ENCODE measurements at places on chromosomes 3 and 15.

- no peak for DNase-seq
These were observed 159.5 kb downstream of the CHSY1 start for GRCh38 chr15:101092156-101092866.

DNA sequence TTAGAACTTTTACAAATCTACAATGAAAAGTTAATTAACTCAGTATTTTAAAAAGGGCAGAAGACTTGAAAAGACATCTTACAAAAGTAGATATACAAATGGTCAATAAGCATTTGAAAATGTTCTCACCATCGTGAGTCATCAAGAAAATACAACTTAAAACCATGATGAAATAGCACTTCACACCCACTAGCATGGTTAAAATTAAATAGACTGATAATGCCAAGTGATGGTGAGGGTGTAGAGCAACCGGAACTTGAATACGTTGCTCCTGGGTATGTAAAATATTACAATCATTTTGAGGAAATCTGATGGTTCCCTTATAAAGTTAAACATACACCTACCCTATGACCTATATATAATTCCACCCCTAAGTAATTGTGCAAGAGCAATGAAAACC lies 319.8 kb upstream of the UMPS start:
- DNase-seq, result no peak

DNA sequence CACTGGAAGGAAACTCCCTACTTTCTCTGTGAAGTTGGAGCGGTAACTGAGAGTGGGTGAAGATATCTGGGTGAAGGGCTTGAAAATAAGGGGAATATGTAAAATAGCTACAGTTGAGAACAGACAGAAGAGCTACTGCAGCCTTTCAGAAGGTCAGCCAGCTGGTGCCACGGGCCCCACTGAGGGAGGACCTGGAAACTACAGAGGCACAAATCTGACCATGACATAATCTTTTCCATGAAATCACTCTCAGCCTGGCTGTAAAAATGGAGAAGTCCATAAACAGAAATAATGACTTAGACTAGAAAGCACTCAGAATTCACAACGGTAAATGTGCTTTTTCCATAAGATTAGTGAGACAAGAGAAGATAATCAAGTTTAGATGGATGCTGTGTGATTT lies 46.4 kb downstream of the ST3GAL6 start:
- no peak for DNase-seq

- no peak for DNase-seq
These were observed 209.7 kb downstream of the MINAR1 start for GRCh38 chr15:79641841-79642240.

DNA sequence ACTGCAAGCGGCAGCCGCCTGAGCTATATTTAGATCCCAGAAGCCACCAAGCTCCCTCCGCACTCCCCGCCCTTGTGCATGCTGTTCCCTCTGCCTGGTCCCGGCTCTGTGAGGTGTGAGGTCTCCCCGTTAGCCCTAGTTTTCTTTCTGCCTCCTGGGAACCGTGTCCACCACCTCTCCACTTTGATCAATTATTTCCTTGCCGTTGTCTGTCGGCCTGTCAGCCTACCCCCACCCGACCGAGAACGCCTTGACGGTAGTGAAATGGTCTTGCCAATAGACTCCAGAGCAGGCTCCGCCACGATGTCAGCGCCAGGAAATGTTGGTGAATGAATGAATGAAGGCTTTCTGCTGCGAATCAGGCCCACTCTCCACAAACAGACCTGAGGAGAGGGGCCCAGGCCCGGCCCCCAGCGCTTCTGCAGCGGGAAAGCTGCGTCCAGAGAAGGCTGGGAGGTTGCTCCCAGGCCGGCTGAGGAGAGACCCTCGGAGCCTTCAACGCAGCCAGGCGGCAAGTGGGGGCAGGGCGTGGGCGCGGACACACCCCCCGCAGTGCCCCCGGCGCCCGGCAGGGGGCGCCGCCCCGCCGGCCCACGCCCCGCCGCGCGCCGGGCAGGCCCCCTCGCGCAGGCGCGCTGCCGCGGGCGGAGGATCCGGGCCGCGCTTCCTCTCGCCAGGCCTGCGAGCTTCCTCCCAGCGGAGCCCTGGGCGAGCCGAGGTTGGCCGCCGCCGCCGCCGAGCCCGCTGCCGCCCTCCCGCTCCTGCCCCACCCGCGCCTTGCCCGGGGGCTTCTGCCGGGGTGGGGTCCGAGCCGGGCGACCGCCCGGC lies at the start of gene CSK:
TSS of gene CSK (plus strand) at position 650 of the 828 bp plus-strand sequence. CDS start 16,218 bp downstream, outside the sequence.
- DNase-seq, result peak; percentile 67

DNA sequence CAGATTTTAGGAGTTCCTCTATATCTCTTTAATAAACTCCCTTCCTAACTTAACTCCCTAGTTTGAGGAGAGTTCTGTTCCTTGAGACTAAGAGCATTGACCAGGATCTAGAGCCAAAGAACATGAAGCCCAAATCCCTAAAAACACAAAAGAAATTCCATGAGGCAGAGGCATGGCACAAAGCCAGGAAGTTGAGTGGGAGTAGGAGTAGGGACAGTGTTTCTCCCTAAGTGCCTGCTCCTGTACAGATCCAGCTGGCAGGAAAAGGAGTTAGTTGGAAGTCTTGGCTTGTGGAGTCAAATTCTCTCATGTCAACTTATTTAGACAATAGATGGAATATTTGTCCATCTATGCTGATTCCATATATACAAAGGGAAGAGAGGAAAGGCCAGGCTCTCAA lies 11.4 kb downstream of the ACTC1 start:
- DNase-seq, result no peak

DNA sequence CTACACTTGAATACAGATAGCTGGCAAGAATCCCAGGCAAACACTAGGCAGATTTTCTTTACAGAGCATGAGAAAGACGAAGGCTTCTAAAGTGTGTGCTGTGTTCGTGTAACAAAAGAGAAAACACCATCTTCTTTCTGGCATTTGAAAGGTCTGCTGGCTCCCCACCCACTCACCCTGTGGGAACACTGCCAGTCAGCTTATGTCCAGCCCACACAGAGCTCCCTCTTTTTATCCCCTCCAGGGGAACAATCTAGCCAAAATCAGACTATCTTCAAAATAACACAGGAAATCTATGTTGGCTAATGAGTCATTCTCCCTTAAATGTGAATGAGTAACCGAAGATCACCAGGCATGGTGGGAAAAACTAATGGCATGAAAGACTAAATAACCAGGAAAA lies 45.6 kb upstream of the PAQR5 start:
- DNase-seq, result peak; percentile 13

DNA sequence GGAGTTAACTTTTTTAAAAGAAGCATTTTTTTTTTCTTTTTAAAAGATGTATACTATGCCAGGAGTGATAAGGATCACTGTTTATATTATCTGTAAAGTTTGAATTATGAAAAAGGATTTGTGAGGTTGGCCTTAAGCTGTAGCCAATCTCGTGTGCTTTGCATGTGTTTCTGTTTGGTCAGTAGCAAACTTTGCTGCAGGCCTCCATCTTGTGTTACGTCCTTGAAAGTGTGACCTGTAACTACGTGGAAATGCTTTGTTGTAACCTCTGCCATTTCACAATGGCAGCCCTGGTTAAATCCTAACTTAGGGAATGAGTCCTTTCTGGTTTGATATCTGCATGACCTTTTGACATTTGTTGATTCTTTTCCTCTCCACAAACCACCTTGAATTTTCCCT lies 1345.6 kb downstream of the NSUN3 start:
- no peak for DNase-seq

- peak; percentile 21 for DNase-seq
These were observed 19.2 kb downstream of the SNX33 start for GRCh38 chr15:75666823-75667501.

Measured in NCI-H1436 (cell line).